Progenitor cell of endocrine pancreas (in vitro differentiated cells): ENCODE measurements at places on chromosomes 12 and 14.
A peak's percentile ranks its signal among the peaks of the same experiment; 100 is the strongest.

DNA sequence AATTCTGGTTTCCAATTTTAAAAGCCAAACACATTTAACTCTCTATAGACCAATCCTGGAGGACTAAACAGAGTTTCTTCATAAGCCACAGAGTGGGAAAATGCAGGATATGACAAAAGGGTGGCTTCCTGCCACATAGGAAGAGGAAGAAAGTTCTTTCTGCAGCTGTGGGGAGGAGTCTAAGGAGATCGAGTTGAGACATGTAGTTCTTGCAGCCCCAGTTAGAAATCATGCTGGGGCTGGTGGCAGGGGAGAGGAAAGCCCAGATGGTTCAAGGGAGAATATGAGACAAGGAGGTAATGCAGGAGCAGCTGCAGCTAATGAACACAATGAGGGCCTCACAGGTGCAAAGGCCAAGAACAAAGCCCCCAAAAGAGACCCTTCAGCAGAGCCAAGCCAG lies 85.0 kb upstream of the ARID2 start:
- DNase-seq = no peak

GRCh38 chr14:100072783-100073346 lies 7.6 kb downstream of the EVL start:
- DNase-seq = no peak

- DNase-seq = no peak
Measured at GRCh38 chr14:85599939-85600338, 70.0 kb downstream of the FLRT2 start.

DNA sequence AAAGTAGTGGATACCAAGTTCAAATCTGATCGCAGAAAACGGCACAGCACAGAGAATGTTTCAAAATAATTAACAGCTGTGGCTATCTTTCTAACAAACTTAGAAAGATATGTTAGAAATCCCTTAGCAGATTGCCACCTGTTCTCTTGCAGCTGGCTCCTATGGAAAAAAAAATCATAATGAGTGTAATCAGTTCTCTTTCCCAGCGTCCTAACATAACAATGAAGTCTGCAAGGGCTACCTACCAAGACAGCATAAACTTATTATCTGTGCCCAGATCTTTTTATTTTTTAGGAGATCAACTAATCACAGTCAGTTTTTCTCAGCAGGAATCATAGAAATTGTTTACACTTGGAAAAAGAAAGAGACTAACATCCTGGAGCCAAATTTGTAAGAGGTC lies 358.6 kb upstream of the FOXG1 start:
- DNase-seq = no peak

GRCh38 chr14:50599700-50600444 lies 39.9 kb downstream of the ATL1 start:
- DNase-seq = no peak

DNA sequence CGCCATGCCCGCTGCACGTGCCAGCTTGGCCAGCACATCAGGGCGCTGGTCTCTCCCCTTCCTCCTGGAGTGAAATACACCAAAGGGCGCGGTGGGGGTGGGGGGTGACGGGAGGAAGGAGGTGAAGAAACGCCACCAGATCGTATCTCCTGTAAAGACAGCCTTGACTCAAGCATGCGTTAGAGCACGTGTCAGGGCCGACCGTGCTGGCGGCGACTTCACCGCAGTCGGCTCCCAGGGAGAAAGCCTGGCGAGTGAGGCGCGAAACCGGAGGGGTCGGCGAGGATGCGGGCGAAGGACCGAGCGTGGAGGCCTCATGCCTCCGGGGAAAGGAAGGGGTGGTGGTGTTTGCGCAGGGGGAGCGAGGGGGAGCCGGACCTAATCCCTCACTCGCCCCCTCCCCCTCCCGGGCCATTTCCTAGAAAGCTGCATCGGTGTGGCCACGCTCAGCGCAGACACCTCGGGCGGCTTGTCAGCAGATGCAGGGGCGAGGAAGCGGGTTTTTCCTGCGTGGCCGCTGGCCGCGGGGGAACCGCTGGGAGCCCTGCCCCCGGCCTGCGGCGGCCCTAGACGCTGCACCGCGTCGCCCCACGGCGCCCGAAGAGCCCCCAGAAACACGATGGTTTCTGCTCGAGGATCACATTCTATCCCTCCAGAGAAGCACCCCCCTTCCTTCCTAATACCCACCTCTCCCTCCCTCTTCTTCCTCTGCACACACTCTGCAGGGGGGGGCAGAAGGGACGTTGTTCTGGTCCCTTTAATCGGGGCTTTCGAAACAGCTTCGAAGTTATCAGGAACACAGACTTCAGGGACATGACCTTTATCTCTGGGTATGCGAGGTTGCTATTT lies 914 bp upstream of the CCND2 start:
- DNase-seq = peak; percentile 61

GRCh38 chr14:104116756-104117340 lies 21.5 kb upstream of the KIF26A start:
- no peak for DNase-seq

DNA sequence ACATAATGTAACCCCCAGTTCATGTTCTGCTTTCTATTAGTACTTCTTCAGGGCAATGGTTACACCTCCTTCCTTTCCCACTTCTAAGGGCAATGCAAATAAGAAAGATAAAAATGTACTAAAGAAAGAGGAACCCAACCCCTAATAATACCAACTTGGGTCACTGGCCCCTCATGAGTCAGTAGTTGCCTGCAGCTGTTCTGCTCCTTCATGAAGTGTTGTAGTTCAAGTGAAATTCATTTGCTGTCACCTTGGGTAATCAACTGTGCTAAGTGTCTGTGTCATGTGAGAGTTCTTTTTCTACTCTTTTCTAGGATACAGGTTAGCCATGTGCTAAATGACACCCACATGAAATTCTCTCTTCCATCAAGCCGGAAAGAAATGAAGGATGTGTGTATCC lies 91.8 kb downstream of the PLXNC1 start:
- DNase-seq = no peak

GRCh38 chr14:59698793-59699192 lies 122.2 kb upstream of the CCDC175 start:
- DNase-seq = no peak

- DNase-seq = no peak
Measured at GRCh38 chr12:39116861-39117260, 211.5 kb upstream of the CPNE8 start.

GRCh38 chr14:32434880-32435279 lies 105.8 kb downstream of the AKAP6 start:
- no peak for DNase-seq

DNA sequence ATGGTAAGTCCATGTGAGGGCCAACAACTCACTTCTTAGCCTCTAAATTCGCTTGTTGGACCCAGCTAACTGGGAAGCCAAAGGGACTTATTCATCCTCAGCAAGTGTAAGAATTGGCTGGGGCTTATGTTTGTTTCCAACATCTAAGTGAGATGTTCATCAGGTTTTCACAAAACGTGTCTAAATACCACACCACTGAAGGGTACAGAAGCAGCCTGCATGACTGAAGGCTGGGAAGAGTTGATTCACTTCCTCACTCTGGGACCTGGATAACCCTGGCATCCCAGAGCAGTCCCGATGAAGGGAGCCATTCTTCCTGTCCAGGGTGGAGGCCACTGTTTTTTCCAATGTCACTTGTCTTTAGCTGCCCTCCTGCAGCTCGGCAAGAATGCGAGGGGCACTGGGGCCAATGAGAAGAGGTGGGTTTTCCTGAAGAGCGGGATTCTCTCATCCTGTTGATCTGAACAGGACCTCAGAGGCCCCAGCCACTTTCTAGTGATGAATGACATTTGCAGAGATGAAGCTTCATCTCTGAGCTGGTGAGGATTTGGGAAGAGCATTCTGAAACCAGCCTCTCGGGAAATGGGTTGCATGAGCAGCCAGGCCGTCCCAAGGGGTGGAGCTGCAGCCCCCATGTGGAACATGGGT lies 12.2 kb upstream of the COL2A1 start:
- no peak for DNase-seq

GRCh38 chr14:69321601-69322330 lies 61.8 kb downstream of the GALNT16 start:
- no peak for DNase-seq

GRCh38 chr12:90029317-90029716 lies 320.7 kb upstream of the ATP2B1 start:
- DNase-seq = no peak

GRCh38 chr12:8866429-8866828 lies 44.0 kb downstream of the A2ML1 start:
- DNase-seq = no peak

DNA sequence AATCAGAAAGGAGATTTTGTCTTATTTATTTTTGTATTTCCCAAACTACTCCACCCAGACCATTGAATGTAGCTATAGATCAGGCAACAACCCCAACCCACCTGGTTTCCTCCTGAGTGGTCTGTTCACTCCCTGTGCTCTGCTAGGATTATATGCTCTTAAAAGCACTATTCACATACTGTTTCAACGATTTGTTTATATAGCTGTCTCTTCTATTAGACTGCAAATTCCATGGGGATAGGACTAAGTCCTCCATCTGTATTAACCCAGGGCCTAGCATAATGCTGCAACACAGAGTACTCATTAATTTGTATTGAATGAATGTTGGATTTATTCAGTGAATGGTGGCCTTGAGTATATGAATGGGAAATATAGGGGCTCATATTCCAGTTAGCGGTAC lies 307.6 kb downstream of the RAD51B start:
- no peak for DNase-seq

DNA sequence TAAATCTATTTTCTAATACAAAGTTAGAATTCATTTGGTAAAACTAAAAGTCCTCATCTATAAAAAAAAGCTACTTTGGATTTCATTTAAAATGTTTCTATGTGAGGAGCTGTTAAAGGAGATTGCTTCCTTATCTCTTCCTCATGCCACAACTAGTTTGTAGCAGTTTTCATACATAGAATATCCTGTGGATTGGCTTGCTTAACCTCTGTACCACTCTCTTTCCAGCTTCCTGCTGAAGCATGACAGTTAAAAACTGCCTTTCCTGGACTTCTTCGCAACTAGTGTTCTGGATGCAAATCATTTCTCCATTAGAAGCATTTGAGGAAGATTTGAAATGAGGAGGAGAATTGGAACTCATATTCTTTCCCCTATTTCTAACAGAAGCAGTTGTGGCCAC lies 49.6 kb downstream of the ST8SIA1 start:
- DNase-seq = no peak

- no peak for DNase-seq
Measured at GRCh38 chr12:55684761-55685370, 22.8 kb downstream of the ITGA7 start.

DNA sequence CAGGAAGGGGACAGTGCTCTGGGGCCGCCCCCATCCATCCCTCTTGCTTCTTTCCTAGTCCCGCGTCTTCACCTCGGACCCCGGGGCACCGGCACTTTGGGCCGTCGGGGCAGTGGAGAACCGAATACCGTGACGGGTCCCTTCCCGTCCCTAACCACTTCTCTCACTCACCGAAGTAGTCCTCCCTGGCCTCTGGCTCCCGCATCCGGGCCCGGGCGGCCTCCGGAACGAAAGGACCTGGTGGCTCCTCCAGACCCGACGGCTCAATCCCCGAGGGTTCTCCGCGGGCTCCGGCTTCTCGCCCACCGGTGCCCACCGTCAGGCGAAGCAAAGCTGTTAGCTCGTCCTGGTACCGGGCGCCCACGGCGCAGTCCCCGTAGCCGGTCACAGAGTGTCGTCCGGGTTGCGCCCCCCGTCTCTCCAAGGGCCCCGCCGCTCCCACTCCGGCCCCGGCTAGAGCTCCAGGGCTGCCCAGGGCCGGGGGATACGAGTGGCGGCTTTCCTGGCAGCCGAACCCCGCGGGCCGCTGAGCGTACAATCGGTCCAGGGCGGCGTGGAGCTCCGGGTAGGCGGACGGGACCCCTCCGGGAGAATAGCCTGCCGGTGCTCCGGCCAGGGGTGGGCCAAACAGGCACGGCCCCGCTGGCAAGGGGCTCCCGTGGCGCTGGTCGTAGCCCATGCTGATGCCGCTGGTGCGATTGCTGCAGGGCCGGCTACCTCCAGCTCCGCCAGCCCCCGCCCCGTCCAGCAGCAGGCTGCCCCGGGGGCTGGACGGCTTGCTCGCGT lies 1.1 kb downstream of the AJUBA start:
- DNase-seq = no peak
